Inflammatory macrophage (primary cell): ENCODE measurements at places on chromosomes 4 and X.

DNA sequence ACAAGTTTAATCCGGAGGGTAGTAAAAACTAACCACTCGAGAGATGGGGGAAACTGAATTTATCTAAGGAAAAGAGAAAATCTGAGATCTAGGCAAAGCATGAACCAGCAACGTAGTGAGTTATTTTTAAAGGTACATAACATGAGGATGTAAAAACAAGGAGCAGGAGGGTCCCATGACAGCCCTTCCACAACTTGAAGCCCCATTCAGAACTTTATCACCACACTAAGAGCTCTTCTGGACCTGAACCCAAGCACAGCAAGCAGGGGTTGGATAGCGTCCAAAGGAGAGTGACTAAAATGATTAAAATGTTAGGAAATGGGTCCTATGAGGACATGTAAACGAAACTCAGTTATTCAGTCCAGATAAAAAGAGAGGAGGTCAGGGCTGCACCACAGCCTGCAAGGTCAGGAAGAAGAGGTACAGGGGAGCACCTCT is 16.2 kb downstream of the SH3RF1 start:
- DNase-seq = no peak

DNA sequence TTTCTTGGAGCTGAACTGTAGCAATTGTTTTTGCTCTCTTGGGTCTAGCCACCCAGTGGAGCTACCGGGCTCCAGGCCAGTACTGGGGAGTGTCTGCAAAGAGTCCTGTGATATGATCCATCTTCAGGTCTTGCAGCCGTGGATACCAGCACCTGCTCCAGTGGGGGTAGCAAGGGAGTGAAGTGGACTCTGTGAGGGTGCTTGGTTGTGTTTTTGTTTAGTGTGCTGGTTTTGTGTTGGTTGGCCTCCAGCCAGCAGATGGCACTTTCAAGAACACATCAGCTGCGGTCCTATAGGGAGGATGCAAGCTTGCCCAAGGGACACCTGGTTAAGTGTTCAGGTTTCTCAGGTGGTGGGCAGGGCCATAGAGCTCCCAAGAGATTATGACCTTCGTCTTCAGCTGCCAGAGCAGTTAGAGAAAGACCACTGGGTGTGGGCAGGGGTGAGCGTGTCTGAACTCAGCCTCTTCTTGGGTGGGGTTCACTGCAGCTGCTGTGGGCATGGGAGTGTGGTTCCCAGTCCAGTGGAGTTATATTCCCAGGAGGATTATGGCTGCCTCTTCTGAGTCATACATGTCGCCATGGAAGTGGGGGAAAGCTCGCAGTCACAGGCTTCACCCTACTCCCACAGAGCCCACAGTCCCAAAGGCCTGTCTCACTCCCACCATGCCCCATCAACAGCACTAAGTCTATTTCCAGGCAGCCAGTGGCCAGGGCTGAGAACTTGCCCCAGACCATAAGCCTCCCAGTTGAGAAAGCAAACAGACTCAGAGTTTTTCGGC is 811.6 kb downstream of the GLUD2 start:
- DNase-seq = no peak

DNA sequence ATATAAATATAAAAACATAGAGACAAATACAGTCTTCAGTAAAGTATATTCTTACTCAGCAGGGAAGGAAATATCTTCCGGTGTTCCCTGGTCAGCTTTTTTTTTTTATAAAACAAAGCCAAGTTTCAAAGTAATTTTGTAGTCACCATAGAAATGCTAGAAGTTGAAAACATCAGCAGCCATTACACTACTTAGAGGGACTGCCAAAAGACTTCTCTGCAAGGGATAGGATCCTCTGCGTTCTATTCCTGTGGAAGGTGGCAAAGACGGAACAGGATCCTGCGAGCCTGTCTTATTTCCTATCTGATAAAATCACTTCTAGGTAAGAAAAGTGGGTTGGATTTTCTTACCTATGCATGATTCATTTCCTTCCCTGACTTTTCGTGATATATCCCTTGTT is 19.4 kb downstream of the CLDN22 start:
- DNase-seq = no peak

DNA sequence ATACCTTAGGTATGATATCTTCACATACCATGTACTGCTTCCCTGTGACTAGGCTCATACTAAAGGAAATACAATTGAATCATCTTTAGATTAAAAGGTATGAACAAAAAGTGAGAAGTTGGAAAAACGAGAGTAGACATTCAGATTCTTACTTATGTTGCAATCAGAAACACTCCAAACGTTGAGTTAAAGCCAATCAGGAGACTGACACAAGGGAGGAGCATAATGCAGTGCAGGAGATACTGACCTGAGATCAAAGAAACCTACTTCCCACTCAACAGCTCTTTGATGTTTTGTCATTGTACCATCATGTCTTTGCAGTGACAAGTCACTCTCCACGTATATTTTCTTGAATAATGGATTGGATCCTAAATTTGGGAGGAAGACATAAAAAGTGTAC is 8.9 kb upstream of the PCDH18 start:
- DNase-seq = no peak

- no peak for DNase-seq
Measured at GRCh38 chrX:48531358-48531959, 8.1 kb upstream of the TBC1D25 start.

GRCh38 chrX:20789103-20789502 is 522.4 kb upstream of the RPS6KA3 start:
- no peak for DNase-seq

DNA sequence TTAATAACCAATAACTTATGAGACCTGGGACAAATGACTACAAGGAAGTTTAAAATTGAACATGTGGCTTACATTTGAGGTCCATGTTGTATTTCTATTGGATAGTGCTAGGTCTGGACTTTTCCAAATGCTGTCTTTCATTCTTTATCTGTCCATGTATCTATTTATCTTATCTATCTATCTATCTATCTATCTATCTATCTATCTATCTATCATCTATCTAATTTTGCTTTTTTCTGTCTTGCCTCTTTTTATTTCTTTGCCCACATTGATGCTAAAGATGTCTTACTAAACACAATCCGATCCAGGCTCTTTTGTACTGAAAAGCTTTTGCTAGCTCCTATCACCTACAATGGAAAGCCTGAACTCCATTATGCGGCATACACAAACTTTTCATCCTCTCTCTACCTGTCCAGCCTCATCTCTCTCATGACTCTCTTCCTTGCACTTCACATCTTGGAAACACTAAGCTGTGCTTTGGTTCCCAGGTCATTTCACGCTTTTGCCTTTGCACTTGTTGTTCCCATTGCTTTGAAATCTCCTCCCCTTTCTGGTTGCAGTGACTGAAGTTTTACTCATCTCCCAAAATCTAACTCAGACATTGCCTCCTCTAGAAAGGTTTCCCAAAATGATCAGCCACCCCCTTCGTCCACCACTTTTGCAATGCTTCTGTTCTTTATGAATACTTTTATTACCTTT is 107.2 kb downstream of the SYNPO2 start:
- no peak for DNase-seq

GRCh38 chr4:112270640-112271421 is 14.9 kb downstream of the TIFA start:
- no peak for DNase-seq

- DNase-seq = no peak
Measured at GRCh38 chr4:88489100-88489761, 32.3 kb downstream of the HERC5 start.

DNA sequence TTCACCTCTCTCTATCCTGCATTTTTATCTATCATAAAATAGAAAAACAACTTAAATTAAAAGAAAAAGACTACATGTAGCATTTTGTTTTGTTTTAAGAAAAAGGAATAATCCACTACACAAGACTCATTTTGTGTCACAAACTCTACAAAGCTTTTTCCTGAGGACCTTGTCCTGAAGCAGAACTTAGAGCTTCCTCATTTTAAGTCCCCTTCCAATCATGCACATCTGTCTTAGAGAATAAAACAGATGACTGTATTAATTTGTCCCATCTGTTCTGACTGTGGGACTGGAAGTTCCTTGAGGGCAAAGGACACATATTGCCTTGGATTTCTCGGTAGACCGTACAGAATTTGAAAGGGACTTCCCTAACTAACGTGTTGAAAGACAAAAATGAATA is 218.5 kb downstream of the COL25A1 start:
- no peak for DNase-seq

DNA sequence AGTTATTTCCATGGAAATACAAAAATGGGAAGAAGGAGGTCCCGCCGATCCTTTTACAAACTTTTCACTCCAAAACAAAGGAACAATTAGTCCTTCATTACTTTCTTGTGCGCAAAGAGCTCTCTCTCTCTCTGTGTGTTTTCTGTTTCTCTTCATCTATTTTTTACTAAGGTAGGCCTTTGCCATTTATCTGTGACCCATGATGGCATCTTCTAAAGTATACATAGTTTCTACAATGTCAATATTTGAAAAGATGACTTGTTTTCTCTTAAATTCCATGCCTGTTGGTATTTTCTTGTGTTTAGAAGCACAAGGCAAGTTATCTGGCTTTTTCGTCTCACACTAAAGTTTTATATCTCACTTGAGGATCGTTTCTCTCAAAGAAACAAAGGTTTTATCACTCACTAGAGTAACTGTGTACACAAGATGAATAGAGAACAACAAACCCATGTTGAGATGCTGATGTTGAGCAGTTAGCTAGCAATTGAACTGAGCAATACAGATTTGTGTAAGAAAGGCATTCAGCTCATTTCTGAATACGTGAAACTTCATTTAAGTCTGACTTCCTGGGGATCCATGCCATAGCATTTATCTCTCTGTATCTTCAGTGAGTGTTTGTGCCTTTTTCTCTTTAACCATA is 250.3 kb downstream of the GBA3 start:
- no peak for DNase-seq

DNA sequence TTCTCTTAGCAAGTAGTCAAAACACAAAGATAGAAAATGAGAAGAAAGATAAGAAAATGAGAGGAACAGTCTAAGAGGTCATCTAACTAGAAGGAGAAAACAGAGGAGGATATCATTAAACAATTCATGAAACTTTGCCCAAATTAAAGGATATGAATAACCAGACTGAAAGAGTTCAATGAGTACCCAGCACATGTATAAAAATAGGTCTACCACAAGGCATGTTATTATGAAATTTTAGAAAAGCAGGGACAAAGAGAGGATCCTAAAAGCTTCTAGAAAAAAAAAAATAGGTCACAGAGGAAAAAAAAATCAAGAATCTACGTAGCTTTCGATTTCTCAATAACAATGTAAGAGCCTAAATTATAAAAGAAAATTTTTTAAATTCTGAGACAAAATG is 118.5 kb downstream of the WDFY3 start:
- no peak for DNase-seq

GRCh38 chrX:154000051-154000450 is 19.7 kb downstream of the IRAK1 start:
- no peak for DNase-seq

GRCh38 chr4:88975958-88976774 is 80.8 kb downstream of the FAM13A start:
- no peak for DNase-seq

GRCh38 chr4:81921751-81922159 is 450.0 kb upstream of the RASGEF1B start:
- DNase-seq = no peak

- DNase-seq = no peak
Measured at GRCh38 chrX:149456476-149457245, 48.4 kb downstream of the IDS start.

DNA sequence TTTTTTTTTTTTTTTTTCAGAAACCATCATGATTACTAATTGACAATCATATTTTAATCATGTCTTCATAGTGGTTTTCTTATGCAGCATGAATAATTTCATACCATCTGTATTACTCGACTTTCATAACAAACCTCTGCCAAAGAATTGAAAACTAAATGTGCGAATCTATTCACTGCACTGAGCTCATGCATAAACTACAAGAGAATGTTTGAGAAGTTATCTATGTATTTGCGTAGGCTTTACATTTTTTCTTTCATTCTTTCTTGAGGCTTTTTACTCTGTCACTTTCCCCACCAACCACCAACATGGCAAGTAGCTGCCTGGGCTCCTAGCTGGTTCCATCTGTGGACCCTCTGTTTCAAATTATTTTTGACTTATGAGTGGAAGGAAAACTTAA is 1761.0 kb downstream of the STIM2 start:
- no peak for DNase-seq

GRCh38 chr4:159787901-159788300 is 685.0 kb downstream of the RAPGEF2 start:
- no peak for DNase-seq

- DNase-seq = no peak
Measured at GRCh38 chrX:2490634-2491033, 10.1 kb downstream of the DHRSX start.

GRCh38 chr4:1745165-1745564 is 23.8 kb downstream of the TACC3 start:
- DNase-seq = no peak

GRCh38 chr4:102599455-102599854 is 98.3 kb downstream of the NFKB1 start:
- no peak for DNase-seq
